ENCODE measurements at places on chromosomes 13 and 19. TPM values are rescaled to one million over a fixed set of nuclear protein-coding genes. Genes with fewer than 3 reads are reported as not detected.

Gene FCGBP
- total RNA-seq = 83.5 TPM

Gene COG3
- total RNA-seq = 30.0 TPM

Gene DAPK3
- 106 TPM for total RNA-seq

Gene WBP4
- 17.0 TPM for total RNA-seq

Gene LILRB5
- total RNA-seq = 23.5 TPM

Gene RASGRP4
- total RNA-seq = 3.6 TPM

Gene MUC16
- total RNA-seq = not detected

Gene ZNF470
- total RNA-seq = 5.0 TPM

Gene SMAD9
- 21.7 TPM for total RNA-seq

Gene LHB
- not detected for total RNA-seq

Gene C19orf33
- total RNA-seq = 18.2 TPM

Gene CABP5
- total RNA-seq = not detected

Gene SOX1
- not detected for total RNA-seq

Gene PEG3
- 33.9 TPM for total RNA-seq

Gene MEIS3
- total RNA-seq = 11.8 TPM

Gene CCDC169
- 3.0 TPM for total RNA-seq

Gene TEX101
- not detected for total RNA-seq

Gene ZNF57
- 6.1 TPM for total RNA-seq

GRCh38 chr13:108780706-108781105 is 151.3 kb downstream of the MYO16 start:
- no peak for DNase-seq

- no peak for DNase-seq
Measured at GRCh38 chr13:73421310-73421912, 362.6 kb downstream of the KLF5 start.

DNA sequence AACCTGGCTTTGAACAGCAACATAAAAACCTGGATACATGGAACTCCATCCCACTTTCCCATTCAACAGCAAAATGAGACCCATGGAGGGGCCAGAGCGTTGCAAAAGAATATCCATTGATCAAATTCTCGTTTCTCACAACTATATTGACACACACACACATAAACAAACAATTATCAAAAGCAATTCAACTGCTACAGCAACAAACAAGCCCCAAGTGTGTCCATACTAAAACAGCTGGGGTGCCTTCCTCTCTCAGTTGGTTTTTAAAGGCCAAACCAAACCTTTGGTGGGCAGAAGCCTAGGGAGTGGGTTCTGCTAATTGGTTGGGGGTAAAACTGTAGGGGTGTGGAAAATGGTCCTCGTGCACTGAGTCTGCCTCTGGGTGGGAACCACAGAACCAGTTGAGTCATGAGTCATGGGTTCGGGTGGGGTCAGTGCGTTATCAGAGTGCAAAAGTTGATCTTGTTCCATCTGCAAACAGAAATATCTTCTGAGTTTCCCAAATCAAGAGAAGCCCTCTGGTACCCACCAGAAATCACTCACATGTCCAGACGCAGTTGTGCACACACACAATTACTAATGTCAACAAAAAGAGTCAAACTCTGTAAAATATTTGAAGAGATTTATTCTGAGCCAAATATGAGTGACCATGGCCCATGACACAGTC is 18.5 kb downstream of the GPR42 start:
- DNase-seq = no peak

DNA sequence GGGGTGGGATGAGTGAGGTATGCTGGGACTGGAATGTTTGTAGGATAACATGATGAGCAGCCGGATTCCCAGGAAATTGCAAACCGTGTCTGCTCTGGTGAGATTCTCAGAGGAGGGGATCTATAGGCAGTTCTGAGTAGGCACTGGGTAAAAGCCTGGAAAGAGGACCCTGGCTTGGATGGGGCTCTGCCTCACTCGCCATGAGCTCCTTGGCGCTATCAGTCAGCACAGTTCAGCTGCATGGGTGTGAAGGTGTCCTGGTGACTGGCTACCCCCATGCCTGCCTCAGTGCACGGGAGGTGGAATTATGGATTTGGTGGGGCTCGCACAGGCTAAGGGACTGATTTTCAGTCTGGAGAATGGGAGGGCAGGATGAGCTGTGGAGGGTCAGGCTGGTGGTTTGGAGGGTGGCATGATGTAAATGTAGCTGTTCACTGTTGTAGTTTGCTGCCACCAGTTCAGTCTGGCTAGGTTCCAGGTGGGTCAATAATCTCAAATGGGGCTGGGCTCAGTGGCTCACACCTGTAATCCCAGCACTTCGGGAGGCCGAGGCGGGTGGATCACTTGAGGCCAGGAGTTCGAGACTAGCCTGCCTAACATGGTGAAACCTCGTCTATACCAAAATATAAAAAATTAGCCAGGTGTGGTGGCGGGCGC is 9.2 kb upstream of the ZNF627 start:
- no peak for DNase-seq

GRCh38 chr13:28718196-28718542 is 601 bp downstream of the SLC46A3 start:
- no peak for DNase-seq

DNA sequence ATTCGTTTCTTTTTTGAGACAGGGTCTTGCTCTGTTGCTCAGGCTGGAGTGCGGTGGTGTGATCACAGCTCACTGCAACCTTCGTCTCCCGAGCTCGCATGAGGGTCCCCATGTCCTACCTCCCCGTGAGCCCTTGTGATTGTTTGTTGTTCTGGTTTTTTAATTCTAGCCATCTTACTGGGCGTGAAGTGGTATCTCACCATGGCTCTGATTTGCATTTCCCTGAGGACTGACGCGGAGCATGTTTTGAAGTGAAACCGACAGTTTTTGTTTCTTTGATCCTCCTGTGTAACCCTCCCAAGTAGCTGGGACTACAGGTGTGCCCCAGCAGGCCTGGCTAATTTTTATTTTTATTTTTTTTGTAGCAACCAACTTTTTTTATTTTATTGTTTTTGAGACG is 21.7 kb downstream of the GNG7 start:
- DNase-seq = no peak

GRCh38 chr13:62433660-62434059 is 1018.0 kb upstream of the PCDH20 start:
- DNase-seq = no peak

- DNase-seq = no peak
Measured at GRCh38 chr13:31038834-31039552, 106.5 kb downstream of the TEX26 start.

- no peak for DNase-seq
Measured at GRCh38 chr13:50684366-50684765, 159.1 kb downstream of the DLEU7 start.

- no peak for DNase-seq
Measured at GRCh38 chr13:37263871-37264270, 158.4 kb upstream of the CSNK1A1L start.

DNA sequence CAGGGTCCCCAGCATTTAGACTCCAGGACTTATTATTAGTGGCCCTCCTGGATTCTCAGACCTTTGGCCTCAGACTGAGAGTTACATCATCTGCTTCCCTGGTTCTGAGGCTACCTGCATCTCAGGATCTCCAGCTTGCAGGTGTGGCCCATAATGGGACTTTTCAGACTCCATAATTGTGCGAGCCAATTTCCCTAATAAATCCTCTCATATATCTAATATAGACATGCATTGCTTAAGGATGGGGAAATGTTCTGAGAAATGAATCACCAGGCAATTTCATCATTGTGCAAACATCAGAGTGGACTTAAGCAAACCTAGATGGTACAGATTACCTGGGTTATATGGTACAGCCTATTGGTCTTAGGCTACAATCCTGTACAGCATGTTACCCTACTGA is 116.5 kb upstream of the FBXL3 start:
- no peak for DNase-seq

- no peak for DNase-seq
Measured at GRCh38 chr13:87954091-87954490, 282.9 kb downstream of the SLITRK5 start.

DNA sequence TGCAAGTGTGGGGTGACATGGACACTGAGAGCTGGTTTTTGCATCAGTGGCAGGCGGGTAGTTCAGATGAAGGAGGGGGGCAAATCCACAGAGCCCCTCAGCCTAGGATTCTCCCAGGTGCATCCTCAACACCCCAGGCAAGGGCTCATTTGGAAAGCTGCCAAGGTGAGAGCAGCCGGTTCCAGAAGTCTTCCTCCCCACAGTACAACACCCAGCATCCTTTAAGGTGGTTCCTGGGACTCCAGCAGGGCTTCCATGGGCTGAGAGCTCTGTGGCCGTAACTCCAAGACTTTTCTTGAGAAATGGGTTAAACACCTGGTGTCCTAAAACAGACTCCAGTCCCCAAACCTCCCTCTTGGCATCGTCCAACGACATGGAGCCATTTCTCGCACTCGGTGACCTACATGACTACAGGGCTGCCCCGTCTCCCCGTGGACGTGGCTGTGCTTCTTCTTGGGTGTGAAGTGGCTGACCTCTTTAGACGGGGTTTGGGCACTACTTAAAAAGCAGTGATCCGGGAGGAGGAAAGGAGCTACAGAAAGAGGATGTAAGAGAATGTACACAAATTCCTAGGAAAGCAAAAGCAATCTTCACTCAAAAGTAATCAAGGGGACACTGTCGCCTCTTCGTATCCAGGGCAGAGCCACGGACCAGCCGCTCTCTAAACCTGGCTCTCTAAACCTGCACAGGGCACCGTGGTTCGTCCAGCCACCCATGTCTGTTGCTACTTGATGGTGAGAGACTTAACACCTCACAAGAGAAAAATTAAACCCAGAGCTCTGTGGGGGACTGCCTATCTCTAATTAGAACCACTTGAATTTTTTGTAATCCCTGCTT is 25.5 kb downstream of the RANBP3 start:
- DNase-seq = peak; percentile 67

- no peak for DNase-seq
Measured at GRCh38 chr19:17948514-17948900, 15.7 kb downstream of the CCDC124 start.

DNA sequence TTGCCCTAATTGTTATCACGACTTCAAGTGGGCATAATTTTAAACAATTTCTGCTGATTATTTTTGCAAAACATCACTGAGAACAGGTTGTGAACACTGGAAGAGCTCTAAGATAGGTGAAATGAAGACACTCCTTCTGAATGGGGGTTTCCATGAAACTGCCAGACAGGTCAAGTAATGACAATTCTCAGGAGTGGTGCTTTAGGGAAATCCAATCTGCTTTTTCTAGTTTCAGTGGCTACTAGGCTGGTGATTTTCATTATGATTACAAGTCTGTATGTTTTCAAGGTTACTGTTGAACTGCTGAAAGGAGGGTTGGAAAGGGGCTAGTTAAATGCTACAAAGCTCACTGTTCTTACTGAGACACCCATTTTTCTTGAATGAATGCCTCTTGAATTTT is 1724.2 kb downstream of the PCDH9 start:
- DNase-seq = no peak

- no peak for DNase-seq
Measured at GRCh38 chr19:9917321-9917720, 19.0 kb downstream of the OLFM2 start.

GRCh38 chr19:45200568-45200967 is 22.0 kb downstream of the BLOC1S3 start:
- no peak for DNase-seq

DNA sequence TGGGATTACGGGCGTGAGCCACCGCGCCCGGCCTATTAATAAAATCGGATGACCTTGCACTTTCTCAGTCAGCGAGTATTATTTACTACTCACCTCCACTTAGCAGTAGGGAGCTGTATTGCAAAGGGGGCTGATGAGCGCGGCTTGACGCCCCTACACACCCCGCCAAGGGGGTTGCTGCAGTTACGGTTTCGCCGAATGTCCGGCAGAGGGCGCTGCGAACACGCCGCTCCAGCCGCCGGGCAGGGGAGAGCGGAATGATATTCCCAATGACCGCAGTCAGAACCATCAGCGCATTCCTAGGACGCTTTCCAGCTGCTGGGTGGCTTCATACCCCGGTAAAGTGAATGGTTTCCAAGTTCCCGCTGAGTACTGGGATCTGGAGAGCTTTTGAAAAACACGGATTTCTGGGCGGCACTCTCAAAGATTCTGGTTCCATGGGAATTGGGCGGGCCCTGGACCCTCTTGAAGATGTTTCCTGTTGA is 30.0 kb upstream of the TPT1 start:
- DNase-seq = peak; percentile 85

DNA sequence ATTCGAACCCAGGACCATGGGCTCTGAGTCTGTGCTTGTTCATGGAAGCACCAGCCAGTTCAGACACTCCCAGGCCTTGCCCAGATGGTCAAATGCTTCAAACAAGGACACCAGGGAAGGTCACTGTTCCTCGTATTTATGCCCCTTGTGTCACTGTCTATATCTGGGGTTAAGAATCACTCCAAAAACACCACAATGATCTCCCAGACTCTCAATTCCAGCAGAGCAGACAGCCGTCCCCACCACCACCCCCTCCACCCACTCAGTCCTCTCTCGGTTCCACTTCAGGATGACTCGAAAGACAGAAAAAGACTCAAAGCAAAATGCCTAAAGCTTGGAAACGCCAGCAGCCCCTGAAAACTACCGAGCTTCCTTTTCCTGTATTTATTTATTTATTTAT is 79.0 kb downstream of the INSR start:
- DNase-seq = no peak

- DNase-seq = peak; percentile 84
Measured at GRCh38 chr19:2627319-2627829, 75.1 kb downstream of the GNG7 start.

- peak; percentile 90 for DNase-seq
Measured at GRCh38 chr19:7652061-7652641, 15.2 kb downstream of the STXBP2 start.

DNA sequence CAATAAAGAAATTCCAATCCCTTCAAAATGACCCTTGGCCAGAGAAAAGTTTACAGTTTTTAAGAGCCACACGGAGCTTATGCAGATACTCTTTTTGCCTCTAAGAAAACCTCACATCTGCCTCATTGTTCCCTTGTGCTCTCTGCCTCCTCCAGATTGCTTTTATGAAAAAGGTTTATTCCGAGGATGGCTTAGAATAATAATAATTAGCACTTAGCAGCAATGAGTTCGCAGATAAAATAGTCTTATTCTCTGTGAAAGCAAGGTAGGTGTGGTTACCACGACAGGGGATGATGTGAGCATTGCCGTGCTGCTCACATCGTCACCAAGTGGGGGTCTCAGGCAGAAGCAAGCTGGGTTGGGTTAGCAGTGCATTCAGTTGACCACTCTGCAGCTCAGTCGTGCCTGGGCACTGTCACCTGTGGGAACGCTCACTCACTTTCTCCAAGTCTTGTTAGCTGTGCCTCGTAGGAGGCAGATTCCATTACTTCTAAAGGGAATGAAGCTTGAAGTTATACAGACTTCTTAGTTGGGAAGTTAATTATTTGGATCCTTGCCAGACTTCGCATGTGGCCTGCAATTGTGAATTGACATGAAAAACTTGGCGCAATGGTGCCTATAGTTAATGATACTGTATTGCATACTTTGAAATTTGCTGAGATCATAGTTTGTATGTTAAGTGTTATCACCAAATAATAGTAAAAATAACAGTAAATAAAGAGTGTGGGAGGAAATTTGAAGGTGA is 157.2 kb downstream of the MYO16 start:
- no peak for DNase-seq

- no peak for DNase-seq
Measured at GRCh38 chr13:76667551-76667950, 218.7 kb downstream of the KCTD12 start.

- DNase-seq = no peak
Measured at GRCh38 chr19:54465426-54466109, 2.0 kb upstream of the LENG9 start.

GRCh38 chr19:35135389-35135909 is 590 bp upstream of the LGI4 start:
- peak; percentile 90 for DNase-seq

Measured in sigmoid colon (tissue), 7 donors.